ENCODE measurements at places on chromosomes 2 and 18.

GRCh38 chr2:142842369-142842768, 35.1 kb upstream of the KYNU start:
- no peak for DNase-seq

DNA sequence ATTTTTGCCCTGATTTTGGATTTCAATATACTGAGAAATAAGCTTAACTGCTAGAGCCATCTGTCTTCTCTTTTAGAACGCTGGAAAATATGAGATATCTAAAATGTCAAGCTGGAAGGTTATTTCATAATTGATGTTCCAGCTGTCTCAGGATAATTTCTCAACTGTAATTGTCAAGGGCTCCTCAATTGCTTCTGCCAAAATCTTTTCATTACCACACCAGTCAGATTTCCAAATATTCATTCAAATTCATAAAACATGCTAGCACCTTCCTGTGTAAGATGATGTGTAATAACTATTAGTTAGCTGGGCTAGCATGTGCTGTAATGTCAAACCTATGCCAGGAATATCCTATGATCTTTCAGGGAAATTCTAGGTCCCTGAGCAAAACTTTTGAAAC, 88.1 kb downstream of the TNFRSF11A start:
- no peak for DNase-seq

DNA sequence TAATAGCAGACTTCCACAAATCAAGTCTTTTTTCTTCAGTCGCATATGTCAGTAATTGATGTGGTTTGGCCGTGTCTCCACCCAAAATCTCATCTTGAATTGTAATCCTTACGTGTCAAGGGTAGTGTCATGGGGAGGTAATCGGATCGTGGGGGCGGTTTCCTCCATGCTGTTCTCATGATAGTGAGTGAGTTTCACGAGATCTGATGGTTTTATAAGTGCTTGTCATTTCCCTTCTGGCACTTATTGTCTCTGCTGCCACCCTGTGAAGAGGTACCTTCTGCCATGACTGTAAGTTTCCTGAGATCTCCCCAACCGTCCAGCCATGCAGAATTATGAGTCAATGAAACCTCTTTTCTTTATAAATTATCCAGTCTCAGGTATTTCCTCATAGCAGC, 478.8 kb downstream of the PTPRM start:
- DNase-seq = no peak

DNA sequence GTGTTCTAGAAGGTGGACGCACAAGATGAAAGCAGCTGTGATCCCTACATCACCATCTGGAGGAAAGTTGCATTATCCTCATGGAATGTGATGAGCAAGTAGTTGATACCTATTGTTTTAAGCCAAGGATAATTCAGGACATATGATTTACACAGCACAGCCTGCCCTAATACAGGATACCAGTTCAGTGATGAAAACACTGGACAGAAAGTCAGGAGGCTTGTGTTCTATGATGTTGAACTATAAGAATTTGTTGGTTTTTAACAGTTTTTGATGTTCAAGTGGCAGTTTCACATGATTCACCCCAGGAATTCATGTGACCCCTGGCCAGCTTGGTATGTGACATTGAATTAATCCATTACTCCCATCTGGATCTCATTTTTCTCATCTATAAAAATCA, 6.2 kb upstream of the CHST10 start:
- no peak for DNase-seq

DNA sequence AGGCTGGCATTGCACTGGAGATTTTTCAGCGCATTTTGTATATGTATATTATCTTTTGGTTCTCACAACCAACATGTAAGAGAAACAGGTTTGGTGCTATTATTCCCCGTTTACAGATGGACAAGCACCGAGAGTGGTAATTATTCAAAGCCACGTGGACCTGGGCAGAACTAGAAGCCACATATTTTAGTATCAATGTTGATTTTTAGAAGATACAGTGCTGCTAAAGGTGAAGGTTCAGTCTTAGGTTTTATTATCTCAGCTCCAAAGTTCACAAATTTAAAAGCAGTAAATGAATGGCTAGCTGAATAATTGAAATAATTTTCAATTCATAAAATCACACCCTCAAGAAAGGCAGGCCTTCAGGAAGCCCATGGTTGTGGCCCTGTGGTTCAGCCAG, 400.6 kb upstream of the ID2 start:
- no peak for DNase-seq

- no peak for DNase-seq
Observed at GRCh38 chr2:134717286-134718022, 1.3 kb downstream of the TMEM163 start.

DNA sequence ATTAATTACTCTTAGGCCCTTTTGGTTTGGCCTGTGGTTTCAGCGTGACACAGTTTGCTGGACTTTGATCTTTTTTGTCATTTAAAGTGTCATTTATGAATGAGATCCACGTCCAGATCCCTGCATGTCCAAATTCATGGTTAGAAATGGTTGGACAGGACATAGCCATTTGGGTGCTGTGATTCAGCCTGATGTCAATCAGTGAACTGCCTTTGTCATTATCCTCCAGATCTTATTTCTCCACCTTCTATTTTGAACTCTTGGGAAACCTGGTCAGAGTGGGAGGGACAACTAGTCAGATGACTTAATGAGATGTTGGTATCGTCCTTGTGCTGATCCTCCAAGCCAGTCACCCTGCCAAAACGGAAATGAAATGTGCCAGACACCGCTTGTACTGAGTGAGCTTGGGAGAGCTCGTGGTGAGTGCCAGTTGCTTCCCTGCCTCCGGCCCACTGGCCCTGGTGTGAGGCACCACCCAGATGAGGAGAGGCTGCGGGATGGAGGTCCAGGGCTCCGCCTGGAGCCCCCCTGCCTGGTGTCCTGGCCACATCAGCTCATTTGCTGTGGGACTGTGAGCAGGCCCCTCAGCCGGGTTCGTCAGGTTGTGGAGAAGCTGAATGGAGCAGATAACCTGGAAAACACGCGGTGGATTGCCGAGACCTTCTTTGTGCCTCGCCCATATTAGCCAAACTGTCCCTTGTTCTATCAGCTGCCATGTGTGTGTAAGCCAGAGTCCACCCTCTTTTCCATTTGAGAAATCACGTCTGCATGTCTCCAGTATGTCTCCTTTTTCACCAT, 70.1 kb downstream of the DGKD start:
- no peak for DNase-seq

DNA sequence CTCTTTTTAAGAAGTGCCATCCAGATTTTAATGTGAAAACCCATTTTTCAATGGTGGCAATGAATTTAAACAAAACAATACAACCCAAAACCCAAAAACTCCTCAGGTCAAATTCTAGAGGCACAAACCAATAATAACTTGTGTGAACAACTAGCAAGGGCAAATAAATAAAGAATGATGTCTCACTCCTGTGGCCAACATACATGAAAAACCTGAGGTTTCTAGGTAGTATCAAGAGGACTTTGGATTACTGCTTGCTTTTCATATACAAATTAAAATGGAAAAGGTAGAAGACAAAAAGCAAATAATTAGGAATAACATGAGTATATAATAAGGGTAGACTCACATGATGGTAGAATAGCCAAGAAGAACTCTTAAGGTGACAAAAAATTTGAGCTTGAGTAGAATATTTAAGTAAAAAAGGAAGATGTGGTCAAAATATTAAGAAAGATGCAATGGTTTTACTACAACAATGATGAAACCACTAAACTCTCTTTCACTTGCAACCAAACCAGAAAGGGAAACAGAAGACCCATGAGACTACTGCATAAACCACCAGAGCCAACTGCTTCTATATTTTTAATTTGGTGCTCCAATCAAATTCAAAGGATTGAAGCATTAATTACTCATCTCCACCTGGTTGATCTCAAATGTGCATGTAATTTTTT, 53.5 kb downstream of the DARS1 start:
- DNase-seq = no peak

DNA sequence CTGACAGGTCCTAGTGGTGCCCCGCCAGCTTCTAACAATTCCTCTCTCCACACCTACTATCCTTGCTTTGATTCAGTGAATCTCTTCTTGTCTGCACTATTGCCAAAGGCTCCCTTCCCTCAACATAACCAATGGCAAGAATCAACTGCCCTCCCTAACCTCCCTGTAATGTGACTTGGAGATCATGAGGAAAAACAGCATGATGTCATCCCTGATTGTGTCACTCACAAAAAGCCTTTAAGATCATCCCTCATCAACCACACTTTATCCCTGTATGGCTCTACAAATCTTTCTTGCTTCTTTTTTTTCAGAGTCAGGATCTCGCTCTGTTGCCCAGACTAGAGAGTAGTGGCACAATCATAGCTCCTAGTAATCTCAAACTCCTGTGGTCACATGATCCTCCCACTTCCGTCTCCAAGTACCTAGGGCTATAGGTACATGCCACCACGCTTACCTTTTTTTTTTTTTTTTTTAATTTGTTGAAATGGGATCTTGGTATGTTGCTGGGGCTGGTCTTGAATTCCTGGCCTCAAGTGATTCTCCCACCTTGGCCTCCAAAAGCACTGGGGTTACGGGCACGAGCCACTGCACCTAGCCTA, 19.7 kb downstream of the SAP130 start:
- DNase-seq = no peak

DNA sequence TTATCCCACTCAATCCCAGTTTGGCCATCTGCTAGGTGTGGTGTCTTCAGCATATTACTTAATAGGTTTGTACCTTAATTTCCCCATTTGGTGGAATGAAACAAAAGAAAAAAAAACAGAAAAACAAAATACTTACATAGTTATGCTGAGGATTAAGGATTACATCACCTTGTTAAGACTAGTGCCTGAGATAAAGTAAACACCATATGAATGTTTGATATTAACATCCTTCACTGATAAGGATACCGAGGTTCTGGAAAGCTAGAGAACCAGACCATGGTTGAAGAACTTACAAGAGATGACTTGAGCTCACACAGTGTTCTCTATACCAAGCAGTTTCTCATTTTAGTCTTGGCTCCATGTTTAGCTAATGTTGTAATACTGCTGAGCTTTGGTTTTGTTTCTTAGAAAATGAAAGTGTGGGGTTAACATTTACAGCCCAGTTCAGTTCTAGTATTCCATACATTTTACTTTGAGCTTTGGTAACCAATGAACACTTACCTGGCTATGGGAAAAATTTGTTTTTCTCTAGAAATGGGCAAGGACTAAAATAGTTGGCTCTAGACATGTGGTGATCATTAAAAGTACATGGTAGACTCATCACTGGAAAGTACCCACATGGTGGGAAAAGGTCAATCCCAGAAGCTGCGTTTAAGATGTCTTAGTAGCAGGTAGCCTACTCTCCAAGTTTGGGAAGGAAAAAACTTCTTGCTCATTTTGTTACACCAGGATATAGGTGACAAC, 5.8 kb upstream of the GPD2 start:
- DNase-seq = no peak

GRCh38 chr2:168119515-168120141, 127.8 kb downstream of the STK39 start:
- no peak for DNase-seq
